T follicular helper cell (primary cell): ENCODE measurements at places on chromosomes 11 and 22.

DNA sequence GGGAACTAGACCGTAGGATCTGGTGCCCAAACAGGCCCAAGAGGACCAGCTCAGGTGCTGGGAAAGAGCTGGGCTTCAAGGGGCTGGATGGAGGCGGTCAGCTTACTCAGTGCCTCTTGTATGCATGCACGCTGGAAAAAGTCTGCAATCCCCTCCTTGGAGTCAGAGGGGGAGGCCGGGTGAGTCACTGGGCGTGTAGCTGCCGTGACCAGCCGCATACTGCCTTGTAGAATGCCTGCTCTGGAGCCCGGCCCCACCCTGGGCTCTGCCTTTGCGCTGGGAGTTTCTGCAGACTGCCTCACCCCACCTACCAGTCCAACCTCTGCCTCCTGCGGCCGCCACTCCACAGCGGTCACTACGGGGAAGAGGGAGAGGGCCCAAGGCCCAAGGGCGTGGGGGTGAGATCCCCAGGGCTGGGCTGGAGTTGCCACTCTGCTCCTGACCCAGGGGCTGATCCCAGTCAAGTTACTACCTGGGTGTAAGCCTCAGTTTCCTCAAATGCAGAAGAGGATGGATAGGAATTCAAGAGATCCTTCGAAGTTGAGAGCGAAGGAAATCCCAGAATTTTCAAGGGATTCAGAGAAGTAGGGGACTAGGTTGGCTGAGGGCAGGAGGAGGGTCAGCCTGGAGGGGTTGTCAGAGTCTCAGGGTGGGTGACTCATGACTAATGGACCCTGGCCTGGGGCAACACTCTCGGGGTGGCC lies 4.2 kb downstream of the MRGPRF start:
- no peak for DNase-seq

DNA sequence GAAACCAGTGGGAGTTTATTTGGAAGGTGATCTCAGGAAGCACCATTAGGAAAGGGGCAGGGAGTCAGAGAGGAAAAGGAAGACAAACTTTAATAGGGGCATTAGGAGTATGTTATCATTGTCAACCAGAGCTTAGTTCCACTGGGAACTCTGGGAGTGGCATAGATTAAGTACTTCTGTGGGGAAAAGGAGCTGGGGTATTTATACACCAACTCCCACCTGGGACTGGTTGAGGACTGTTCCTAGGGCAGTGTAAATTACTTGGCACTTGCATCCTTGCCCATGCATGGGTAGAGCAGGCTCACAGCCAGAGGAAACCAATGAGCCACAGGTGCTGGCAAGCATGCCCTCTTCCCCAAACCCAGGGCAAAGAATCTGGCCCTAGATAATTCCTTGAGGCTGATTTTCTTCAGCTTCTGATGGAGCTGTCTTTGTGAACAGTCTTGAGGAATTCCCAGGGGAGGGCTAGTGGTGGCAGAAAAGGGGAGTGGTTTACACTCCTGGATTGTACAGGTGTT lies 541.2 kb downstream of the MIAT start:
- DNase-seq: no peak

DNA sequence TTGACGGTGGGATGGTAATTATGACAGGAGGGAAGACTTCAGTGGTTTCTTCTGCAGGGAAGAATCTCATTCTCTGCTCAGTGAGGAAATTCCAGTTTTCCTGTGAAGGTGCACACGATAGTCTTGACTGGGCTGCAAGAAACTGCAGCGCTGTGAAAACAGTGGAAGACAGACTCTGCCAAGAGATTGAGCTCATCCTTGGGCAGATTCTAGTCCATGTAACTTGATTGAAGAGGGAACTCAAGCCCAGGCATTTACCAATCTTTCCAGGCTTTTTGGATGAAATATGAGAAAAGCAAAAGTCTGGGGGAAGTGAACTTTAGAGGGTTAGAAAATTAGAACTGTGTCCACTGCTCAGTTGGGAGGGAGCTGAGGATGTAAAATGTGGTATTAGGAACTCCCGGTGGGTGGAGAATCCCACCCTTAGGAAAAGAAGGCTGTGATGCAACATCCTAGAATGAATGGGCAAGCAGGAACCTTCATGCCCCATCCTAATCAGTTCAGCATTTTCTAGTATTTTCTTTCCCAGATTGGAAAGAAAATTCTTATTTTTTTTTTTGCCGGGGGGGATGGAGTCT lies 212.6 kb downstream of the DBX1 start:
- DNase-seq: no peak

- no peak for DNase-seq
Observed at GRCh38 chr22:43001271-43002201, 13.4 kb downstream of the PACSIN2 start.

DNA sequence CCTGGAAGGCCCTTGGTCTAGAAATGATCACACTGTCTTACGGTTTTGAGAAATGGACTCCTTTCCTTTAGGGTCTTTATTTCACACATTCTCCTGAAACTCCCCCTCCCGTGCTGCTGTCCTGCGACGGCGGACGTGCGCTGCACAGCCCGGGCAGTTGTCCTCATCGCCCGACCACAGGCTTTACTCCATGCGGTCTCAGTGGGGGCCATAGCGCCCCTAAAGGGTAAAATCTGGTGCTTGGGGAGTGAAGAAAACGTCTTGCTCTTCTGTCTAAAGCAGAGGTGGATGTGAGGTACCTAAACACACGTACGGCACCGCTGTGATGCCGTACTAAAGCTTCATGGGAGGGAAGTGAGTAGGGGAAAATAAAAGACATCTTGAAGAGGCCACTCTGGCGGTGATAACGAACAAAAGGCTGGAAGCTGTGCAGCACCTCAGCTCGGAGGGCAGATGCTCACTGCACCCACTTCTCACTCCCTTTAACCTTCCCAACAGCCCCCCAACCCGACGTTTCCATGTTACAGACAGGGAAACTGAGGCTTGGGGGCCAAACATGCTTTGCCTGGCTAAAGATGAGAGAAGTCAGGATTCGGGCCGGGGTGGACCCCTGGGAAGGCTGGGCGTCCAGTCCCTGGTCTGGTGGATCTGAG lies 22.6 kb downstream of the MPPED1 start:
- DNase-seq: no peak

- DNase-seq: no peak
Observed at GRCh38 chr11:94934362-94934761, 39.0 kb downstream of the CWC15 start.

DNA sequence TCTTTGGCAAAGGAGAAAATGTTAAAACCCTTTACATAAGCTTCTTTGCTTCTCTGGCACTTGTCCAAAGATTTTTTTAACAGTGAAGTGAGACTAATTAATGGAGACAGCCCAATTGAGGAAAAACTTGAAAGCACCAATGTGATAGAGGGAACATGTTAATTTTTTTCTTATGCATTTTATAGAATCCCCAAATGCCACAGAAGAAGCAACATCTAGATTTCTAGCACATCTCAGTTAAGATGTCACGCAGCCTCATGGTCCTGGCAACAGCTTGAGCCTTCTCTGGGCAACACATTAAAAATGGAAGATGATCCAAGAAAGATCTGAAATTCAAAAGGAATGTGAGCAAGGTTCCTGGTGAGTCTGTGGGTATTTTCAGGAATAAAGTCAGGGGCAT lies 48.5 kb downstream of the PACSIN2 start:
- no peak for DNase-seq

- no peak for DNase-seq
Observed at GRCh38 chr11:69696749-69697468, 6.9 kb downstream of the FGF19 start.

DNA sequence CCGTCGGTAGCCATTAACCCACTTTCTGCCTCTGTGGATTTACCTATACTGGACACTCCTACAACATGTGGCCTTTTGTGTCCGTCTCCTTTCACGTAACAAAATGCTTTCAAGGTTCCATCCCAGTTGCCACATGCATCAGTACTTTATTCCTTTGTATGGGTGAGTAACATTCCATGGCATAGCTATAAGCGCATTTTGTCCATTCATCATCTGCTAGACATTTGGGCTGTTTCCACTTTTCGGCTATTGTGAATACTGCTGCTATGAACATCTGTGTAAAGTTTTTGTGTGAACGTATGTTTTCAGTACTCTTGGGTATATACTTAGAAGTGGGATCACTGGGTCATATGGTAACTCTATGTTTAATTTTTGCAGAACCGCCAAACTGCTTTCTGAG lies 257.2 kb downstream of the ST3GAL4 start:
- no peak for DNase-seq

DNA sequence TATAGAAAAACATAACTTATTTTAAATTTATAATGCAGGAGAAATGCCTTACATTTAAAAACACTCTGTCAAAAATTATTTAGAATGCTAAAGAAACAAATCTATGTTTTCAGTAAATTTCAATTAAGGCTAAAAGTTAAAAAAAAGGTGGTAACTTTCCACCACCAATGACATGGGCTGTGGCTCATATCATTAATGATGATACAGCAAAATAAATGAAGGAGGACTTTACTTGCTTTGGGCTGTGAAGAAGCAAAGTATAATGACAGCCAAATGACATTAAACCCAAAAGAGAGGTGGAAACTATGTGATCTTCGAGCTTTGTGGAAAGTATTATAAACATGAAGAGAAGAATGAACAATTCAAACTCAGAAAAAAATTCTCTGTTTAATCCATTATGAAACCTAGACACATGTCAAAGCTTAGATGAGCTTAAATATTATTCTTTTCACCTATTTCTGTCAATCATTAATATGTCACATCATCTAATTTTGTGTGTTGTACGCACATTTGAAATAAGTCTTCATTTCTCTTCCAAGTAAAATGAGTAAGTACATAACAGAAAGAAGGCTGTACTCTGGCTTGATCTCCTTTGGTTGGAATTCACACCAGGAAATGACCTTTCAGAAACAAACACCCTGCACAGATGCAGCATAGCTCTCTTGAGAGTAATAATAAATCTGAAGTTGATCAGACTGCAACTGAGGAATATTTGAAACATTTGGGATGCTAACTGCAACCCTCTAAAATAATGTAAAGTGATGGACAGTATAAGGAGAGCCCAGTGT lies 265.8 kb downstream of the TTC28 start:
- DNase-seq: no peak

DNA sequence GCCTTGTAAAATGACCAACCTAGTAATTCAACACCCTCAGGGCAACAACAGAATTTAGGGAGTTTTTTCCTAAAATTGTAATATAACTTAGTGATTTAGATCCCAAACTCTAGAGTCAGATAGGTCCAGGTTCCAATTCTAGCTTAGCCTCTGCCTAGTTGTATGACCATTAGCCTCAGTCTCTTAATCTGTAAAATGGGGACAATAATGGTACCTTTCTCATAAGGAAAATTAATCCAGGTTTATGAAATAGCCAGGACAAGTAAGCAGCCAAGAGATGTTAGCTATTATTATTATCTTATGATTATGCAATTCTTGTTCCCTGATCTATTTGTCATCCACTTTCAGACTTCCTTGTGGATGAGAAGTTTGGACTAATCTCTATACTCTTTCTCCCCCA lies 4.1 kb downstream of the TFIP11 start:
- DNase-seq: no peak

DNA sequence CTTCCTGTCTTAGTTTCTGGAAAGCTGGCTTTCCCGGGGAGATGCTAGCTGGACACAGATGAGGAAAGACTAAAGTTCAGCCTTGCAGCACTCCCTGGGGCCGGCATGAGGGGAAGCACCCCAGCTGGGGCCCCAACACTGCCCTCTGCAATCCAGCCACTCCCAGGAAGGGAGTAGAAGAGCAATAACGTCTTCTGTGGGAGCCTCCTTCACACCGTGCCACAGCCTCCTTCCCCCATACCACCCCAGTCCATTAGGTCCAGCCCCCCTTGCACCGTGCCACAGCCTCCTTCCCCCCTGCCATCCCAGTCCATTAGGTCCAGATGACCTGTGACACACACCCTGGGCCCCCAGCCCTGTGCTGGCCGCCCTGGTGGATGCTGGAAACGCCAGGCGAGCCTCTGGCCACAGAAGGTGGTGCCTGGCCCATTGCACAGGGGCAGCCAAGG lies 44.1 kb upstream of the PRDM11 start:
- no peak for DNase-seq

- no peak for DNase-seq
Observed at GRCh38 chr11:35938231-35938630, 5.6 kb upstream of the LDLRAD3 start.

GRCh38 chr22:49975543-49976389 lies 15.2 kb downstream of the PIM3 start:
- DNase-seq: no peak

DNA sequence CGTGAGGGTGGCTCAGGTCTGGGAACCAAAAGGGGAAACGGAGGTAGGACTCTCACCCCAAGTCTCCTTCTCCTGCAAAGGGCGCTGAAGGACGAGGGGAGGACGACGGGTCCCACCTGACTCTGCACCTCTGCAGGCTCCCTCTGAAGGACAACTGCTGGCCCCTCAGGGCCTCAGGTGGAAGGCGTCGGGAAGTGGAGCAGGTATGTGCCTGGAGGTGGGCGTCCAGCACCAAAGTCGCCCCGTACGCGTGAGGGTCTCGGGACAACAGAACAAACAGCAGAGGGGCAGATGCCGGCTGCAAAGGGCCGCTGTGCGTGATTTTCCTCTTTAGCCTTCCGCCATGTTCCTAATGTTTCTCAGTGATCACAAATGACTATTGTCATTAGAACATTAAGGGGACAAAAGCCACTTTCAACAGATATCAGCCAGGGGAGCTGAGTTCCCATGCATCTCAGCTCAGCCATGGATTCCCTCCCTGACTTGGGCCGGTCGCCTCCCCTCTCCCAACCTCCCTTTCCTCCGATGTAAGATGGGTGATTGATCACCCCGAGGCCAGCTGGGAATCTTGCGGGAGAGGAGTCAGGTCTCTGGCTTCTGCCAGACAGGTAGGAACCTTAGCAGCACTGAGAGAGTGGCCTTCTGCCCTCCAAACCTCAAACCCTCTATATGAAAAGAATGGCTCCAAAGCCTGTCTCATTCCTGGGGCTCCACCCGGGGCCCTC lies 836 bp downstream of the SLC16A8 start:
- DNase-seq: no peak

DNA sequence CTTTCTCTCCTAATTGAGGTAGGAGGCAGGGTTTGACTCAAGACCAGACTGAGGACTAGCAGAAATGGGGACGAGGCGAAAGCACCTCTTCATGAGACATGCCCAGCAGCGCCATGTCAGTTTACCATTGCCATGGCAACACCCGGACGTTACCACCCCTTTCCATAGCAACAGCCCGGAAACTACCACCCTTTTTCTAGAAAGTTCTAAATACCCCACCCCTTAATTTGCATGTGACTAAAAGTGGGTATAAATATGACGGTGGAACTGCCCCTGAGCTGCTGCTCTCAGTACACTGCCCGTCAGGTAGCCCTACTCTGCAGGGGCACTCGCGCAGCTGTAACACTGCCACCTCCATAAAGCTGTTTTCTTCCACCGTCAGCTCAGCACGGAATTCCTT lies 5.9 kb upstream of the RAC2 start:
- DNase-seq: no peak

- DNase-seq: no peak
Observed at GRCh38 chr11:94424662-94425061, 23.4 kb upstream of the GPR83 start.

- no peak for DNase-seq
Observed at GRCh38 chr22:27164781-27165503, 507.6 kb downstream of the MIAT start.

DNA sequence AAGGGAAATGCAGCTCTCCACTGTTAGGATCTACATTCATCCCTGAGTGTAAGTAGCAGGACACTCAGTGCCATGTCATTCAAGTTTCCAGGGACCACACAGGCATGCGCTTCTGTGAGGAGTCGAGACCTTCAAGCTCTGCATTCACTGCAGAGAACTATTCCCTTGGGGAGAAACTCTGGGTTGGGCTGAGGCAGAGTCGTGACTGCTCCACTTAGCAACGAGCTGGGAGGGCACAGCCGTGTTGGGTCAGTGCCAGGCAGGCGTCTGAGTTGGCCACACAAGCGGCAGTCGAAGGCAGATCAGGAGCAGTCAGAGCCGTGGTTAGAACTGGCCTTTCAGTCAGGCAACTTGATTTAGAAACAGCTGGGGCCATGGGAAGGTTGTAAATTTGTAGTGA lies 14.7 kb downstream of the MPEG1 start:
- DNase-seq: no peak
